ENCODE measurements at places on chromosomes 7 and 10.
A peak's percentile ranks its signal among the peaks of the same experiment; 100 is the strongest.

DNA sequence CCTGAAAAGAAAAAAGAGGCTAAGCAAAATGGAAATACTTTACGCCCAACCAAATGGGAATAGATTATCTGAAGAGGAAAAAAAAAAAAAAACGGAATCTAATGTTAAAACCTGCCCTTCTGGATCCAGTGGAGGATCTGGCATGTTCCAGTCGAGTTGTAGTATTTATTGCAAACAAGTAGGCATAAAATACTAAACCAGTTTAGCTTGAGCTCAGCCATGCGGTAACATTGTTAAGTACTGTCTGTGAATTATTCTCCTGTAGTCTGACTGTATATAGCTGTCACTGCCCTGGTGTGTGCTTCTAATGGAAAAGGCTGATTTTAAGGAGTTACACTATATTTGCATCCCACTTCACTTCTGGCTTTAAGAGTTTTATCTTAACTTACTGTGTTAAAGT lies 40.3 kb downstream of the CELF2 start:
- DNase-seq, result no peak

GRCh38 chr7:150978126-150978789 lies at the start of gene KCNH2:
TSS of gene KCNH2 (minus strand) at chr7:150978321. CDS start at chr7:150977913, 408 bp downstream.
- DNase-seq, result no peak

DNA sequence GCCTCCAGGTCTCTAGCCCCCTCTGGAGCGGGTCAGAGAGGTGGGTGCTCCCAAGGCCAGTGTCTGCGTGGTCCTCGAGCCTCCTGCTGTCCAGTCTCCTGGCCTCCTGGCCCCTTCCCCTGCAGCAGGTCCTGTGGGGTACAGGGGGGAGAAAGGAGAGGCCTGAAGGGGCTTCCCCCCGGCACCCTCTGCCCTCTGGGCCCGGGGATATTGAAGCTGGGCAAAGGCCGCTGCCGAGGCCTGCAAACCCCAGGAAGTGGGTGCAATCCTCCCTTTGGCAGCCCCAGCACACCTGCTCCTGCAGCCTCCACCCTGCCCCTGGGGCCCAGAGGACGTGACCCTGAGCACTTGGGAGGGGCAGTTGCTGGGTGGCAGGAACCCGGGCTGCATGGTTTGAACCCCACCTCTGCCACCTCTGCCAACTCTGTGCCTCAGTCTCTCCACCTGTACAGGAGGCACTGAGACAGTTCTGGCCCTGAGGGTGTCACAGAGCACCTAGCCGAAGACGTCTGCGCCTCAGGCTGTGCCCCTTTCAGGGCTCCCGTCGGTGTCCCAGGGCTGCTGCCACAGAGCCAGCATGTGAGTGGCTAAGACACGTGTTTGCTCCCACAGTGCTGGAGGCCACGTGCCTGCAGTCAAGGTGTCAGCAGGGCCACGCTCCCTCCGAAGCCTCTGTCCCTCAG lies 59.1 kb upstream of the INPP5A start:
- DNase-seq, result no peak

- DNase-seq, result no peak
Measured at GRCh38 chr10:36475746-36476145, 649.7 kb upstream of the ANKRD30A start.

DNA sequence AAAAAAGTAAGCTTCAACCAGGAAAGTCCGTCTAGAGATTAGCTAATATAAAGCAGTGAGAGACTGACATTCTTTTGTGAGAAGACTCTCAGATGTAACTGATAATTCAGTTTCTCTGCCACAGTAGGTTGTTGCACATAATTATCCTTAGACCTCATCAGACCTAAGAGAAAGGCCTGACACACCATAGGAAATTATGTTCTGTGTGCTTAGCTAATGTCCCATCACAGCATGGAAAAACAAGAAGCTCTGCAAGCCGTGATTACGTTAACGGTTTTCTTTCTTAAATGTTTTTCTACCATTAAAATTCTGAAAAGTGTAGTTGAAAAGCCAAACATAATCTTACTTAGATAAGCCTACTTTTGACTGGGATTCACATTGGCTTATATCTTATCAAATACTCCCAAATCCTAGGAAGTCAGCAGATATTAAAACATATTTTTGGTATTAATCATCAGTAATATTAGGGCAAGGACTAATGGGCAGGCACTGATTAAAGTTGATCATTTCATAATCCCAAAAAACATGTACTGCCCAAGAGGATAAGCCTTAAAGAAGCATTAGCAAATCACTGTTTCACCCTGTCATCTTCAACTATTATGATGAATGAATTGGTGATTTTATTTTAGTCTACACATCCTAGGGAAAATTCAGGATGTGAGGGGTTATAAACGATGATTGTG lies 5.2 kb downstream of the CSTF2T start:
- DNase-seq, result no peak

- no peak for DNase-seq
Measured at GRCh38 chr10:77498829-77499228, 138.8 kb downstream of the KCNMA1 start.

DNA sequence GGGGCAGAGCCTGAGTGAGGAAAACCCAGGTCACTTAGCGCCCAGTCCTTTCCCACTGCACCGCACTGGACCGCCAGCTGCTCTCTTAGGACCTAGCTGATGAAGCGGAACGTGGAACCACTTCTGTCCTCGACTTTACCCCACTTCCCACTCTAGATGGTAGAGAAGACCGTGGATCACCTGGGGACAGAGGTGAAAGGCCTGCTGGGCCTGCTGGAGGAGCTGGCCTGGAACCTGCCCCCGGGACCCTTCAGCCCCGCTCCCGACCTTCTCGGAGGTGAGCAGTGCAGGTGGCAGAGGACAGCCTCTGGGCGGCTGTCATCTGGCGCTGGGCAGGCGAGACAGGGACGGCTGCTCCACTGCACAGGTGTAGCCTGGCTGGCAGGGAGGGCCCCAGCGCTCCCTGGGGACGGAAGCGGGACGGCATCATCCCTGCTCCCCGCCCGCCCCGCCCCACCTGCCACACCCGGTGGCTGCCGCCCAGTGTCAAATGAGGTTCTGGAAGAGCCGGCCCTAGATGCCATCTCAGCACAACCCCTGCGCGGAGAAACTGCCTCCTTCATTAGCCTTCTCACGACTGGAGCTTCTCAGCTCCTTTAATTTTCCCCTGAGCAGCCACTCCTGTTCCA lies 11.7 kb downstream of the PLAC9 start:
- DNase-seq, result peak; percentile 30

GRCh38 chr10:117339979-117340378 lies 35.3 kb downstream of the PDZD8 start:
- no peak for DNase-seq

Measured in GM18507 (cell line).